ENCODE measurements at places on chromosomes 2 and 18.
A peak's percentile ranks its signal among the peaks of the same experiment; 100 is the strongest.

DNA sequence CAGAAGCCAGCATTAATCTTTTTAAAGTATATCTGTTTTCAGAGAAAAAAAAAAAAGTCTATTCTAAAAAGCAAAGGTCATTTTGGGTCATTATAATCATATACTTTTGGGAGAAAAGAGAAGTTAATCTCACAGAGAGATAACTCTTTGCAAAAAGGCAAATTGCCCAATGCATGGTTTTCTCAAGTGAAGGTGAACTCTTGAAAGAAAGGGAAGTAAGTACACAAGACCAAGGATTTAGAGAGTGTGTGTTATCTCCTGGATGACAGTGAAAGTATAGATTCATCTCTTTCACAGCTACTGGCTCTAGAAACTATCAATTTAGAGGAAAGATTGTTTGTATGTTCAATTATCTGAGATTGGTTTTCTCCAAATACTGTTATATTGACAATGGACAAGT lies 151.4 kb downstream of the CD8B2 start:
- no peak for DNase-seq

- no peak for DNase-seq
These were observed 10.0 kb downstream of the RAPGEF4 start for GRCh38 chr2:172745636-172746035.

- peak; percentile 34 for DNase-seq
These were observed 510.3 kb downstream of the RNF144A start for GRCh38 chr2:7427293-7428060.

- DNase-seq = no peak
These were observed 22.8 kb downstream of the WDFY1 start for GRCh38 chr2:223922308-223922707.

DNA sequence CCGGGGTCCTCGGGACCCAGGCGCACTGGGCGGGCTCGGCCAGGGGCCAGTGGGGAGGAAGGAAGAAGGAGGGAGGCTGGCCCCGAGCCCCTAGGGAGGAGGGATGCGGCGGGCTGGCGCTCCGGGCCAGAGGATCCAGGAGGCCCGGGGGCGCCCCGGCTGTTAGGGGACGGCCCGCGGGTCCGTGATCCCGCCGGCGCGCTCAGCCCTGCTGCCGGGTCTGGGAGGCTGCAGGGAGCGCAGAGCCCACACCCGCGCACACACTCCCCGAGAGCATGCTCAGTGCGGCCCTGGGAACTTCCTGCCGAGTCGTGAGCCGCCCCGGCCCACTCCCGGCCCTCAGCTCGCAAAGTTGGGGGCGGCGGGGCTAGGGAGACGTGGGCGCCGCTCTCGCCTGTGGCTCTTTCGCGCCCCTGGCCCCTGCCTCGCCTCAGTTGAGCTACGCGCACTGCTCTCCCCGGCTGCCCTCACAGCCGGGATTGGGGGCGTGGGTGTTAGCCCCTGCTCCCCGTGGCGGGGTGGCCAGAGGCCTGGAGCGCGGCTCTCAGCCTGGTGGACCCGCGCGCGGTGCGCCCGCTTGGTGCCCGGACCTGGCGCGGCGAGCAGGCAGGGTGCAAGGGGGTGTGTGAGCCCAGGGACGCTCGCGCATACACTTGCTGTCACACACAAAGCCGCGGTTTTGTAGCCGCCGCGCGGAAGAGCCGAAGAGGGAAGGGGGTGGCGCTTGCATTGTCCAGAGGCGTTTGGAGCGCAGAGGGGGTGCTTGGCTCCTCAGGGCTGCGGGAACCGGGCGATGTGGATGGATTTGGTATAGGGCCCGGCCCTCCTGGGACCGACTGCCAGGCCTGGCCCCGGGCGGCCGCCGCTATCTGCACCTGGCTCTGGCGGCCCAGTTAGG lies 132.9 kb upstream of the MGAT5 start:
- peak; percentile 79 for DNase-seq

GRCh38 chr2:160294889-160295288 lies 94.8 kb upstream of the ITGB6 start:
- DNase-seq = no peak

DNA sequence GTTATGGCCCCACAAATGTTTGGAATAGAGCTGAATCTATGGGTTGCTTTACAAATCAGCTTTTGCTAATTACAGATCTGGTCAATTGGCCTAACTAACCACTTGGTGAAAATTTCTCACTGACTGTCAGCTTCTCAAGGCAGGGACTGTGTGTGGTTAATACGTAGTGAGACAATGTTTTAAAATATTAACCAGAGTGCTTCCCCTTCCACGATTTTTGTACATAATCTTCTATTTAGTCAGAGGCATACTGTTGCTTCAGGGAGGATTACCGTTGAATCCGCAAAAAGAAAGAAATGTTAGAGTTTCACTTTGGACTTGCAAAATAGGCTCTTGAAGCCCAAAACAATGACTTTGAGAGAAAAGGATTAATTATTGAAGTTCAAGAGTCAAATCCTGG lies 14.9 kb upstream of the KCNS3 start:
- no peak for DNase-seq

GRCh38 chr18:1075322-1075721 lies 170.7 kb downstream of the ADCYAP1 start:
- DNase-seq = no peak

- no peak for DNase-seq
These were observed 2.1 kb downstream of the FBLN7 start for GRCh38 chr2:112140205-112140802.

- DNase-seq = no peak
These were observed 104.2 kb upstream of the RND3 start for GRCh38 chr2:150591496-150592285.

- DNase-seq = no peak
These were observed 74.7 kb downstream of the COBLL1 start for GRCh38 chr2:164766954-164767320.

DNA sequence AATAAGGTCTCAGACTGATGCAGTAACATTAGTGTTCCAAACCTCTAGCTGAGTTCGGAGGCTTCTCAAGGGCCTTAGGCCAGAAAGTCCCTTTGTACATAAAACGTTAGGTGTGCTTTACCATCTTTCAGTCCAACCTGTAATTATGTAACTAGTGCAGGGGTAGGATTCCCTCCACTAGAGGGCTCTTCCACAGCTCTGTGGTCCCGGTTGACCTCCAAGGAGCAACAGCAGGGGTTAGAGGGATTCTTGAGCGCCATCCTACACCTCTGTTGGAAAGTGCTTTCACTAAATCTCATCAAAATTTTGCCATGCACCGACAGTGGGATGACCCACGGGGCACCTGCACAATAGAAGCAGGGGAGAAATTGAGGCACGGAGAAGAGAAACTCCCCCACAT lies 155.8 kb upstream of the LRP1B start:
- DNase-seq = no peak
